ENCODE measurements at places on chromosomes 3 and 15.

- DNase-seq, result no peak
Observed at GRCh38 chr3:4716706-4717362, 223.7 kb downstream of the ITPR1 start.

GRCh38 chr3:188829576-188829975, 342.2 kb upstream of the TPRG1 start:
- DNase-seq, result no peak

DNA sequence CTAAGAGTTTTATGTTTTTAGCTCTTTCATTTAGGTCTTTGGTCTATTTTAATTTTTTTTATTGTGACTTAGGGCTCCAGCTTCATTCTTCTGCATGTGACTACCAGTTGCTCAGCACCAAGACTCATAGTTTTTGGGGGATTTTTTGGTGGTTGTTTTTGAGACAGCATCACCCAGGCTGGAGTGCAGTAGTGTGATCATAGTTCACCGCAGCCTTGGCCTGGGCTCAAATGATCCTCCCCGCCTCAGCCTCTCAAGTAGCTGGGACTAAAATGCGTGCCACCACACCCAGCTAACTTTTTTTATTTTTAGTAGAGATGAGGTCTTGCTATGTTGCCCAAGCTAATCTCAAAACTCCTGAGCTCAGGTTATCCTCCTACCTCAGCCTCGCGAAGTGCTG, 19.4 kb downstream of the CDV3 start:
- DNase-seq, result no peak

DNA sequence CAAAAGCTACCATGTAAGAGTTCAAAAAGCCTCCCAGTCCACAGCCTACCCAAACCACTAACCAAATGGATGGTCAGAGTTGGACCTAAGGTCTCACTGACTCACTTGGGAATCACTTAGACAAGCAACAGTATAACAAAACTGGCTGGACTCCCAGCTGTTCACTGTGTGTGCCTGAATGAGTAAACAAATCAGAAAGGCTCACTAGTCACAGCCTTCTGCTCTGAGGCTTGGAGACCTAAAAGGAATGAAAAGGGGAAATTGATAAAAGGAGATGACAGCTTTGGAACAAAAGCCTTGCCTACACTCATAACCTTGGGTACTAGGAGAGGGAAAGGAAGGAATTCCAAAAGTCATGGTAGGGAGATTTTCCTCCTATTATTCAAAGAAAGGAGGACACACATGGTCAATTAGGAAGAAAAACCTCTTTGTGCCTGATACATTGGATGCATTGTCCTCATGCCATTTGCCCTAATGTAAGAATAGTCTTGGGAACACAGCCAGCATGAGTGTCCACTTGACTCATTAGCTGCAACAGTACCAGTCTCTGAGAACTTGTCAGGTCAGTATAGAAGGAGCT, 92.3 kb downstream of the FRMD5 start:
- no peak for DNase-seq

DNA sequence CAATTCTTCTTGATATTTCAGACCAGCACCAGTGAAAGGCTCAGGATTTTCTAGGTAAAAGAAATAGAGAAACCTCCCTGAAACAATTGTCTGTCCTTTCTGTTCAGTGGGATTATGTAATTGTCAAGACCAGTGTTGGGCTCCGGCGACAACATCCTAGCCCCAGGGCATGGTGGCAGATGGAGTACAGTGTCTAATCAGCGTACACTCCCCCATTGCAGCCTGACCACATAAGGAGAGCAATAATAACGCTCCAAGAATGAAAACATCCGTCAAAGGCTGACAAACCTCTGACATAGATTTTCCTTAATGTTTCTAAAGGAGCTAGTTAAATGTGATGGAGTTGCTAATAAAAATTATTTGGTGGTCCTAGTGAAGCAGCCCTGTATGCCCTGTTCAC, 144.6 kb downstream of the EBLN2 start:
- DNase-seq, result no peak

All from naive B cell (primary cell).